Cardiac septum (tissue), 1 donor: ENCODE measurements at places on chromosomes 5 and 9. TPM values are rescaled to one million over a fixed set of nuclear protein-coding genes. Genes with fewer than 3 reads are reported as not detected.
A peak's percentile ranks its signal among the peaks of the same experiment; 100 is the strongest.

GRCh38 chr5:179530069-179530998, 20.0 kb upstream of the RUFY1 start:
- peak; percentile 92 for DNase-seq

DNA sequence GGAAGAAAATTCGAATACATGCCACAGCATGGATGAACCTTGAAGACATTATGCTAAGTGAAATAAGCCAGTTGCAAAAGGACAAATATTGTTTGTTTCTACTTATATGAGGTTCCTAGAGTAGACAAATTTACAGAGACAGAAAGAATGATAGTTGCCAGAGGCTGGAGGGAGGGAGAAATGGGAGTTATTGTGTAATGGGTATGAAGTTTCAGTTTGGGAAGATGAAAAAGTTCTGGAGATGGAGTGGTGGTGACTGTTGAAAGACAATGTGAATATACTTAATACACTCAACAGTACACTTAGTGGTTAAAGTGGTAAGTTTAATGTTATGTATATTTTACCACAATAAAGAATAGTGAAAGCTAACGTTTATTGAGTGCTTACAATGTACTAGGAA, 99.6 kb upstream of the SLC44A1 start:
- DNase-seq, result no peak

- no peak for DNase-seq
These were observed 158.5 kb downstream of the C9orf50 start for GRCh38 chr9:129462360-129462759.

HNRNPH1 gene
- 222 TPM for total RNA-seq

SH2D3C gene
- 16.0 TPM for total RNA-seq

MEF2C gene
- total RNA-seq, result 64.6 TPM

FABP6 gene
- total RNA-seq, result not detected
